ENCODE measurements at places on chromosomes 12 and 14. TPM values are rescaled to one million over a fixed set of nuclear protein-coding genes. Genes with fewer than 3 reads are reported as not detected.

The IFT43 gene
- 44.6 TPM for polyA plus RNA-seq

The CISTR gene
- polyA plus RNA-seq, result not detected

The ESRRB gene
- 7.7 TPM for polyA plus RNA-seq

The NID2 gene
- polyA plus RNA-seq, result 96.4 TPM

The KRT82 gene
- not detected for polyA plus RNA-seq

The LDHB gene
- polyA plus RNA-seq, result 1,398 TPM

The ADSS1 gene
- polyA plus RNA-seq, result 15.9 TPM

DNA sequence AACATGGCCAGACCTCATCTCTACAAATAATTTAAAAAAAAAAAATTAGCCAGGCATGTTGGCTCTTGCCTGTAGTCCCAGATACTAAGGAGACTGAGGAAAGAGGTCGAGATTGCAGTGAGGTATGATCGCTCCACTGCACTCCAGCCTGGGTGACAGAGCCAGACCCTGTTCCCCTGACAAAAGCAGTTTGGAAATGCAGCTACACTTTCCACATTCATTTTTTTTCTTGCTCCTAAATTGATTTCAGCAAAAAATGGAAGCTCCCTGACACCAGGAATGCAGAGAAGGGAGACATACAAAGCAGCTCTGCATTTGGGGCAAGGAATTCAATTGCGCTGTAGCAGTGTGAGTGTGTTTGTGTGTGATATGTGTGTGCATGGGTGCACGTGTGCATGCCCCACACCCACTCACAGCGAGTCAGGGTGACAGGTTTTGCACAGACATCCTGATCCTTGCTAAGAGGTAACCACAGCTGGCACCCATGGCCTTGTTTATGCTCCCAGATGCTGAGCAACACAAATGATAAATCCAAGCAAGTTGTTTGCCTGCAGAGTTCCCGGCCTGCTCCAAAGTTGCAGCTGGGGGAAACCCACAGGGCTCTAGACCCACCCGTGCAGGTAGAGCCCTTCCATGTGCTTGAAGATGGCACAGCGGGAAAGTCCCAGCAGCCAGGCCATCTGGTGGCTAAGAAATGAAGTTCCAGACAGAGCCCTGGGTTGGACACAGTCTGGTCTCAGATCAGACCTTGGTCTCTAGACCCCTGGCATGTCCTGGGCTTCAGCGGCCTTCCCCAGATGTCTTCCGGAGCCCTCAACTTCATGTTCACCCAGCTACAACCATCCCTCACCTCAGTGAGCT, 25.9 kb upstream of the BDKRB2 start:
- no peak for DNase-seq

- no peak for DNase-seq
Measured at GRCh38 chr12:46788072-46788887, 37.5 kb downstream of the SLC38A4 start.

DNA sequence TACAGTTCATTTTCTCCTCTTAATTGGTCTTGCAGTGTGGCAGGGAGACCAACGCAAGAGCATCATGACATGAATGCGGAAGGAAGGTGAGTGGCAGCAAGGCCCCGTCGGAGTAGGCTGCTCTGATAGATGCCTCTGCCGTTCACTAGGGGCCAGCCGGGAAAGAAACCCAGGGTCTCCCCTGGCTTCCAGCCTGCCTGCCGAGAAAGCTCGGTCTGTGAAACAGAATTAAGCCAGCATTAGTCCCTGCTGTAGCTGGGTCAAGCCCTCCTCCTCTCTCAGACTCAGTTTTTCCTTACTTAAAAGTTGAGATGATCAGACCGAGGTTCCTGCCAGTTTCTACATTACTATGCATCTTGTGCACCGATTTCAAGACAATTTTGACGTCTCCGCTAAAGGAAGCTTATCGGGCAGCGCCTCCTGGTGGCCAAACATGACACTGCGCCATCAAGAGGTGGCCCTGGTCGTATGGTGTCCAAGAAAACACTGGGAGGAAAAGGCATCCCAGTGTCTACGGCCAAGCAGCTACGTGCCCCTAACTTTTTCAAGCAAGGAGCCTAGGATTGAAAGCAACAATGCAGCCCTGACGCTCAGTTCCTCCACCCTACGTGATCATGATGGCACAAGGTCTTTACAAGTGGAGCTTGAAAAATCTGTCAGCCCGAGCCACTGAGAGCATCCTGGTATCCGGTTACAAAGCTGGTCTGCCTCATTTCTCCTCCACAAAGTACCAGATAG, 131.6 kb downstream of the KSR2 start:
- DNase-seq, result peak; percentile 62

DNA sequence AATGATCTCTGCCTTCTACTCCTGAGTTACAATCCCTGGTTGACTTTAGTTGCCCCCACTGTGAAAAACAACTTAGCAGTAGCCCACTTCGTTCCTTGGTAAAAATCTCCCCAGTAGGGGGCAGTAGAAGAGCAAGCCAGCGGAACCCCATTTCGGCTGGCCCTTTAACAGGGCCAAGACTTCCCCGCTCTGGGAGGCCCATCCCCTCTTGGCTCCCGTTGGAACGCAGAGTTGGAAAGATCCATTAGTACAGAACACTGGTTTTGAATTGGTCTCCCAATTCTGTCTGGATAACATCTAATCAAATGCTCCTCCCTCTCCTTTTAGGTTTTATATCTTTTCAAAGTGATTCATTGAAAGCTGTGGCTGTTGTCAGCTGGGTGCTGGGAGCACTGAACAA, 1133.3 kb downstream of the BCL11B start:
- DNase-seq, result no peak

DNA sequence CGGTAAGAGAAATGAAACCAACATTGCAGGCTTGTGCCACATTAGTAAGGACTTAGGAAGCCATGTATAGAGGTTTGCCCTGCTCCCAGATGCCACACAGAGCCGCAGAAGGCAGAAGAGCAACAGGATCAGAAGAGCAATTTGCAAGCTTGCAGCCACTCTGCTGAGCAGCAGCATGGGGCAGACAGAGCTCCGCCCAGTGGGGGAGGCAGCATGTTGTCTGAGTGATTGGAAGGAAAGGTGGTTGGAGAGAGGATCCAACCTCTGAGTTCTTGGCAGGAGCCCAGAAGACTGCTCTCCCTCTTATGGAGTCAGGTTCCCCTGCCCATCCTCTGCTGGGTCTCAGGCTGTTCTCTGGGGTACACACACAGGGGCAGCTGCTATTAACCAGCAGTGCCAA, 2.3 kb upstream of the KRT6A start:
- peak; percentile 28 for DNase-seq

DNA sequence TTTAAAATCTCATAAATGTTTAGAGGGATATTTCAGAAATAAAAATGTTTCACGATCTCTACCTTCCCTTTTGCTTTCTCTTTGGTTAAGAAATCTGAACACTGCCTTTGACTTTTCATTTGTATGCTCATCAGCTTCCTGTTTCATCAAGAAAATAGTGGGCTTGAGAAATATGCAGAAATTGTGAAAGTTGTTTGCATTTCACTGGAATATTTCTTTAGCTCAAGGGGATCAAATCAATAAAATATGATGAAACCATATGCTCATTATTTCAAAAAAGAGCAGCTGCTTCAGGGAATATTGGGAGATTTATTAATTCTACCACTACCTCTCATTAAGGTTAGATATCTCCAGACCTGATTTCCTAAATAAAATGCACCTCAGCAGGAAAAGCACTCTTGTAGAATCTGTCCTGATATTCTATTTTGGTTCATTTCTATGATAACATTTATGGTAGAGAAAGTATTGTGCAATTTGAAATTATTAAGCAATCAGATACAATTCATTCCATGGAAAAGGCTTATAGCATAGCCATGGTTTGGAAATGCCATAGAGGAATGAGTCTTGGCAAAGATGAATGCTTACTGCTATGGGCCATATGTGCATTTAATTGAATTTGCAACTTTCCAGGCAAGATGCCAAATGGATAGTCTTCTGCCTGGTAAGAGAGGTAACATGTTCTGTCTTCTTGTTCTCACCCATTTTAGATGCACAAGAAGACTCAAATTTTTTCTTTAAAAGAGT, 212.6 kb upstream of the SLC16A7 start:
- no peak for DNase-seq

- DNase-seq, result no peak
Measured at GRCh38 chr12:92085040-92085735, 60.5 kb downstream of the BTG1 start.

DNA sequence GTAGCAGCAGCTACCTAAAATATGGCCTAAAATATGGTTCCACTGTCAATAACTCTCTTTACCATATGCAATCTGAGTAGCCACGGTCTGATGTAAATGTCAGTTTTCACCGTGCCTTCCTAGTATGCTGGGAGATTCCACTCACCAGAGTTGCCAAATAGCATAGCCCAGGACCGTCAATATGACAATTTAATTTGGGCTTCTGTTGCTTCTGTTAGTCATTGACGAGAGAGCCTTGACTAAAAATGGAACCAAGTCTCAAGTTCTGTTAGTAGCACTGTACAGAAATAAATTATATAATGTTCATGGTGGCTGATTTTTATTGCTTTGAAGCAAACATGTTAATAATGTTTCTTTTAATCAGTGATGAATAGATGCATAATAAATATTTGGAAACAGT, 348.4 kb downstream of the BCAT1 start:
- no peak for DNase-seq

GRCh38 chr14:30678926-30679431, 56.9 kb downstream of the SCFD1 start:
- DNase-seq, result no peak

DNA sequence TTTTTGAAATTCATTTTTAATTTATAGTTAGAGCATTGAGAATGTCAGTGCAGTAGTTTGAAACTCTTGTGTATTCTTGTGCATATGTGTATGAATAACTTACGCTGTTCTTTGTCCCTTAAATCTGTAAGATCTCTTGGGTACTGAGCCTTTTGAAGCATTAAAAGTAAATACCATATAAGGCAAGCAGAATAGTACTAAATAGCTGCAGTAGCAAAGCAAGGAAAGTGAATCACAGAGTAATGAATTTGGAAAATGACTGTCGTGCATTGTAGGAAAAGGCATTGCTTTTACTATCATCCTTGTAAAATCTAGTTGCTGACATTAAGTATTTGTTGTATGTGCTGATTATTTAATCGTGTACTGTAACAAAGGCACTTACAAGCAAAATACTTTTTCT, 12.1 kb downstream of the CNOT2 start:
- no peak for DNase-seq

DNA sequence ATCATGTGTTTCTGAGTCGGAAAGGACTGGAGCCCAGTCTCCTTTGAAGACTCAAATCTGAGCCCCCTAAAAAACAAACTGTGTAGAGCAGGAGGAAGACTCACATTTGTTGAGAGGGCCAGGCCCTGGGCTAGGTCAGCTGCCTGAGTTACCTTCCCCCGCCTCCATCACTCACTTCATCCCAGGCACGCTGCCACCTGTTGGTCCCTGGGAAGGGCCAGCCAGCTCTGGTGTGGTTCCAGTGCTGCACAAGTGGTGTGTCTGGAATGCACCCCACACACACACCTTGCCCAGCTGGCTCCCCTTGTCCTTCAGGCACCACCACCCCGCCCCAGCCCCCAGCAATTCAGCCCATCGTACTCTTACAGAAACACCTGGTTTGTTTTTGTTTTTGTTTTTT, 9.0 kb downstream of the MVK start:
- no peak for DNase-seq

GRCh38 chr14:65824285-65824977, 411.9 kb downstream of the FUT8 start:
- no peak for DNase-seq

- no peak for DNase-seq
Measured at GRCh38 chr12:110566993-110567392, 16.1 kb downstream of the PPTC7 start.

DNA sequence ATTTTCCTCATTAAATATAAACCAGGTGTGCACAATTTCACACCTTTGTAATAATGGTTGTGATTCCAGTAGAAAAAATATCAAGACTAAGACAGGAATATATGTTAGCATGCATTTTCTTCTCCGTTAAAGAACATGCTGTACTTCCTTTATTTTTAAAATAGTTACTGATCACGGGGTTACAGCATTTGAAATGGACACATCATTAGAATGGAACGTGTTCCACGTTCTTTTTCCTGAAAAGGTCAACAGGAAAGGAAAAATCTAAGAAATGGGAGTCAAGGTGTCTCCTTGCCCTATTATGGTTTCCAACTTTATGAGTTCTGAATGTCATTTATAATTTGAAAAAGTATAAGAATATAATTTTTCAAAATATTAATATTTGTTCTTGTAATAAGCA, 1325.7 kb downstream of the SLC16A7 start:
- DNase-seq, result no peak

DNA sequence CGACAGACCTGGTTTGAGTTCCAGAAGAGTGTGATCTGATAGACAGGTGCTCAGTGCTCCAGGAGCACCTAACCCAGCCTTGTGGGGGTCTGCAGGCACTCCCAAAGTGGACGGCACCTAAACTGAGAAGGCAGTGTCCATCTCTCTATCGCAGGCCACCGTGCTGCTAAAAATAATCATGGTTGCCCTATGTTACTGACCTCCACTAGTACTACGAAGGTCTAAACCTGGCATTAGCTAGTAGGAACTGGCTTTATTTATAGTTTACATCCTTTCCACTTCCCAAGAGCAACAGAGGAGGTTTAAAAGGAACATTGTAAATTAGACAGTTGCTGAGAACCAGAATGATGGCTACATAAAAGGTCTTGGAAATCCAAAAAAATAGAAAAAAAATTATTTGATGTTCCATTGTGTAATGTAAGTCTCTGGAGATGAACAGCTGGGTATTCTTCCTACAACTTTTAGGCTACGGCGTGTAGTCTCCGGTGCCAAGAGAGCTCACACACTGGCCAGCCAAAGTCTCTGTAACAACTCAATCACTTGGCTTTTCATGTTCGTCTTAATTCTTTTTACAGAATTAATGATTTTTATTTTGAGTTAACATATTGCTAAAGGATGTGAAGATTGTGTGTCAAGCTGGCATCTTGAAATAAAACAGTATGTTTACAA, 27.3 kb downstream of the PPFIBP1 start:
- DNase-seq, result no peak

- DNase-seq, result no peak
Measured at GRCh38 chr12:13347241-13348043, 150.9 kb downstream of the EMP1 start.

DNA sequence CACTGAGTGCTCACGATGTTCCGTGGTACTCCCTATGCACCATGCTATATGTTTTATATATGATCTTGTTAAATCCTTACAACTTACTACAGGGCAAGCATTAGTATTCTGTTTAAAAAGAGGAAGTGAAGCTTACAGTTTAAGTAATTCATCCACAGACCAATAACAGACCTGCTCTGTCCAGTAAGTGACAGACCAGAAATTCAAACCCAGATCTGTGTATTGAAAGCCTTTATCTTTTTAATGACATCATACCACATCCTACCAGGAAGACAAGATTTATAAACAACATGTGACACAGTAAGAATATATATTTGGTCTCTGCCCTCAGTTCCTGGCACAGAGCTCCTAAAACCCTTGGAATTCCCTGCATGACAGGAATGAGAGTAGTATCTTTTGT, 206.5 kb downstream of the STXBP6 start:
- no peak for DNase-seq
